NCI-H524 (cell line): ENCODE measurements at places on chromosomes 3 and 15.

- peak; percentile 39 for DNase-seq
Measured at GRCh38 chr3:51389423-51390183, 1.5 kb upstream of the RBM15B start.

GRCh38 chr3:59714066-59714465, 664.2 kb upstream of the CFAP20DC start:
- no peak for DNase-seq

DNA sequence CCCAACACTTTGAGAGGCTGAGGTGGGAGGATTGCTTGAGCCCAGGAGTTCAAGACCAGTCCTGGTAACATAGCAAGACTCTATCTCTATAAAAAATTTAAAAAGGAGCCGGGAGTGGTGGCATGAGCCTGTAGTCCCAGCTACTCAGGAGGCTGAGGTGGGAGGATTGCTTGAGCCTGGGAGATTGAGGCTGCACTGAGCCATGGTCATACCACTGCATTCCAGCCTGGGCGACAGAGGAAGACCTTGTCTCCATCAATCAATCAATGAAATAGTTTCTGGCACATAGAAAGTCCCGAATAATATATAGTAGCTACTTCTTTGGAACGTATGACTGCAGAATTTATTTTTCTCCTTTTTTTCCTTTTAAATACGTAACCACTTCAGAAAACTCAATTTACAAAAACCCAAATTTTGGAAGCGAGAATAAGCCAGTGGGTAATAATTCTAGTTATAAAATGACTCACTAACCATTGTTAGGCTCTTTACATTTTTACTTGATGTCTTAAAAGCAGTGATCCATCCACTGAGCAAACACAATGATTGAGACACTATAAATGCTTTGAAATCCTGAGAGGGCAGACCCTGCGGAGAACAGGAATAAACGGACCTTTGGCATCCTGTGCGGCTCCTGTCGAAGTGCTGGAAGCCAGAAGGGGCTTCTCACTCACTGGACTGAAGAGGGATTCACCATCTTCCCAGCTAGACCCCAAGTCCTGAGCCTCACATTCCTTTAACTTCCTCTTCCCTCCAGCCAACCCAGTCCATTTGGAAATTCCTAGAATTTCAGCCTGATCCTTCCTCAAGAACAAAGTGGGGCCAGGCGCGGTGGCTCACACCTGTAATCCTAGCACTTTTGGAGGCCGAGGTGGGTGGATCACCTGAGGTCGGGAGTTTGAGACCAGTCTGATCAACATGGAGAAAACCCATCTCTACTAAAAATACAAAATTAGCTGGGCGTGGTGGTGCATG, 68.4 kb upstream of the MFGE8 start:
- DNase-seq: no peak

DNA sequence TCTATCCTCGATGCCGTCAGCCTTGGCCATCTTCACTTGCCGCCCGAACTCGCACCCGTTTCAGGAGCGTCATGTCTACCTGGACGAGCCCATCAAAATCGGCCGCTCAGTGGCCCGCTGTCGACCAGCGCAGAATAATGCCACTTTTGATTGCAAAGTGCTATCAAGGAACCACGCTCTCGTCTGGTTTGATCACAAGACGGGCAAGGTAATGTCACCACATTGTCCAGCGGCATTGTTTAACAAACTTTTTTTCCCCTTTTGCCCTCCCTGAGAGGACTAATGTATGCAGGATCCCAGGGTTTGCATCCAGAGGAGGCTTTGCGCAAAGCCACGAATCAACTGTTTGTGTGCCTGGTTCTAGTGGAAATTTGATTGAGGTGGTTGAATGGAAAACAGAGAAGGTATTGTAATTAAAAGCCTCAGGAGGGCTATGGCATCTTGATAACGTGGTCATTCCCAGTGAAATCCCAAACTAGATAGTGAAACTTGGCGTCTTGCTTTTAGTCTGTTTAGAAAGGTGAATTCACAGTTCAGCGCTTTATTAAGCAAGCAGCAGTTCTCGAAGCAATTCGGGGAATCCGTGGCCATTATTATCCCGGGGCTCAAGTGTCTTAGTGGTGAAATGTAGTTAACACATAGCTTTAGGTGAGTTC, 1.7 kb downstream of the SLMAP start:
- peak; percentile 12 for DNase-seq

- no peak for DNase-seq
Measured at GRCh38 chr15:68374168-68374745, 57.7 kb downstream of the ITGA11 start.

- DNase-seq: no peak
Measured at GRCh38 chr3:11198070-11198469, 43.8 kb downstream of the HRH1 start.

GRCh38 chr15:77519540-77519939, 98.9 kb downstream of the HMG20A start:
- peak; percentile 64 for DNase-seq

- DNase-seq: no peak
Measured at GRCh38 chr3:11807686-11808085, 39.0 kb downstream of the TAMM41 start.

GRCh38 chr15:87021751-87022150, 942.1 kb downstream of the AGBL1 start:
- no peak for DNase-seq

GRCh38 chr15:95972041-95972553, 358.4 kb upstream of the NR2F2 start:
- no peak for DNase-seq

DNA sequence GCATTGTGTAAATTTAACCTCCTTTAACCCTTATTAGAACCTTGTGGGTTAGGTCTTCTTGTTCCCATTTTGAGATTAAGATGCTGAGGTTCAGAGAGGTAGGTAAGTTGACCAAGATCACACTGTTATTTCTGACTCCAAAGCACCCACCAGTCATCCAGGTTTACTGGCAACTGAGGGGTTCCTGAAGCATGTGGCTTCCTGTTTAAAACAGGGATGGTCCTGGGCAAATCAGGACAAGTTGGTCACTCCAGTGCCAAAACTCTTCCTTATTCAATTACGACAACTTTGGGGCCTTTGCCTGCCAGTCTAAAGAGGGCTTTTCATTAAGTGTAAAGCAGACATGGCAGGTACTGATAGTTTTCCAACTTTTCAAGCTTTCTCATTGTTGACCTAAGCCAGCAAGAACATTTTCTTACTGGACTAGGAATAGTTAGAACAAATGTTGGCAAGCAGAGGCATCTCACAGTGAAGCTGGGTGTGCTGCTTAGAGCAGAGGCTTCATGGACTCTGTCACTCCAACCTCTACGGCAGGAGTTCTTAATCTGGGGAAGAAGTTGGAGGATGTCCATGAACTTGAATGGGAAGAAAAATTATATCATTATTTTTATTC, 149.4 kb upstream of the ADAMTS9 start:
- no peak for DNase-seq
